Stimulated activated CD4-positive, alpha-beta T cell treated with anti-CD3 and anti-CD28 coated beads, TNF-alpha, amount 100 ng/mL, for 1 hour (primary cell): ENCODE measurements at places on chromosomes 5 and 9.

- no peak for DNase-seq
Measured at GRCh38 chr5:589588-589987, 22.6 kb upstream of the CEP72 start.

DNA sequence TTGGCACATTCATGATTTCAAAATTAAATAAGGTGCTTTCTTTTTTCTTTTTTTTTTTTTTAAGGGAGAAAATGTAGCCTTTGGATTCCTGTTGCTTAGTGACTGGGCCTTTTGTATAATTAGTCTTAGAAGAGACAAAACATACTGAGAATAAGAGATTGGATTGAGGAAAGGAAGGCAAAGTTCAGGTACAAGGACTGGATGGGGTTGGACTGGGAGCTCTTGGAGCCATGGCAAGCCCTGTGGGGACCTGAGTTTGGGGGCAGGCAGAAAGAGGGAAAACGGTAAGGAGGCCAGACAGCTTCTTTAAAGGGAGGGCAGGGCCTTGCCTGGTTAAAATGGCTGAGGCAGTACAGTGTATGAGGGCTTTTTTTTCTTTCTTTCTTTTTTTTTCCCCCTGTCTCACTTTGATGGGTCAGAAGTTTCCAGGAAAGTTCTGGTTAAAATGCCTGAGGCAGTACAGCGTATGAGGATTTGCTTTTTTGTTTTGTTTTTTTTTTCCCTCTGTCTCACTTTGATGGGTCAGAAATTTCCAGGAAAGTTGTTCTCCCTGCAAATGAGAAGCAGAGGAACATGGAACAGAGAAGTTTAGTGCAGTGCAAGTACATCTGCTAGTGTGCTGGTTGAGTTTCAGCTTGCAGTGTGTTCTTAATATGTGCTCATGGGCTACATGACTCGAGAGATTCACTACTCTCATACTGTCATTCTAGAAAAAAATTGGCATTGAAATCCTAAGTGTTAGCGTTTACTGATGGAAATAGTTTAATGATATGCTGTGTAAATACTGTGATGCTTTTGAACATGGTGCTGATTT is 16.8 kb downstream of the SNX18 start:
- DNase-seq, result no peak

- no peak for DNase-seq
Measured at GRCh38 chr5:141743866-141744272, 61.8 kb upstream of the ARAP3 start.

- no peak for DNase-seq
Measured at GRCh38 chr9:82090046-82090445, 101.5 kb downstream of the SPATA31D1 start.

- no peak for DNase-seq
Measured at GRCh38 chr5:58239045-58239444, 220.8 kb downstream of the PLK2 start.

- no peak for DNase-seq
Measured at GRCh38 chr5:109161914-109162683, 247.7 kb downstream of the PJA2 start.

DNA sequence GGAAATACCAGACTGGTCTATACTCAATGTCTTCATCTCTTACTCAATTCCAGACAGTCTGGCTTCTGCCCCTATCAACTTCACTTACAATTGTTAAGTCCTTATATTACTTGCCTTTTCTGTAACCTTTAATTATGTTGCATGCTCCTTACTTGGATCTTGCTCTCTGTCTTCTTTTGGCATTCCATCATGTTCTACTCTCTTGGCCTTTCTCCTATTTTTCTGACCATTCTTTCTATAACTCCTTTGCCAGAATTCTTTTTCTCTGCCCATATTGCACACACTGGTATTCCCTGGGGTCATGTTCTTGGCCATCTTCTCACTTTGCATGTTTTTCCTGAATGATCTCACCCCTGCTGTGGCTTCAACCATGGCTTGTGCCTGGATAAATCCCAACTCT is 209.8 kb upstream of the ZNF462 start:
- no peak for DNase-seq

GRCh38 chr9:85536076-85536475 is 205.7 kb downstream of the AGTPBP1 start:
- no peak for DNase-seq

DNA sequence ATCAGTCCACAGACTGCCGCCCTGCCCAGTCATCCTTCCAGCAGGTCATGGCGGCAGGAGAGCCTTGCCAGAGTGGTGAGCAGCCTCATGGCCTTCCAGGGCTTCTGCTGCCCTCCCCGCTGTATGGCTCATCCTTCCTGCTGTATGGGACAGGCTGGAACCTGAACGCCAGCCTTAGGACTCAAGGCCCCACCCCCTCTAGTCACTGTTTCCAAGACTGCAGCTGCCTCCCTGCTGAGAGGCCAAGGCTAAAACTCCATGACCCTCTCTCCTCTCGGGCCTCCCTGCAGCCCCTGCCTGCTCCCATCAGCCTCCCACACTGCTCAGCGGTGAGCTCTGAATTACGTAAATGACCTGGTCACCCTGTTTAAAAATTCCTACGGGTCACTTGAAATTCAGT is 227.5 kb downstream of the AGTPBP1 start:
- no peak for DNase-seq

GRCh38 chr9:3397766-3398165 is 128.0 kb downstream of the RFX3 start:
- DNase-seq, result no peak

DNA sequence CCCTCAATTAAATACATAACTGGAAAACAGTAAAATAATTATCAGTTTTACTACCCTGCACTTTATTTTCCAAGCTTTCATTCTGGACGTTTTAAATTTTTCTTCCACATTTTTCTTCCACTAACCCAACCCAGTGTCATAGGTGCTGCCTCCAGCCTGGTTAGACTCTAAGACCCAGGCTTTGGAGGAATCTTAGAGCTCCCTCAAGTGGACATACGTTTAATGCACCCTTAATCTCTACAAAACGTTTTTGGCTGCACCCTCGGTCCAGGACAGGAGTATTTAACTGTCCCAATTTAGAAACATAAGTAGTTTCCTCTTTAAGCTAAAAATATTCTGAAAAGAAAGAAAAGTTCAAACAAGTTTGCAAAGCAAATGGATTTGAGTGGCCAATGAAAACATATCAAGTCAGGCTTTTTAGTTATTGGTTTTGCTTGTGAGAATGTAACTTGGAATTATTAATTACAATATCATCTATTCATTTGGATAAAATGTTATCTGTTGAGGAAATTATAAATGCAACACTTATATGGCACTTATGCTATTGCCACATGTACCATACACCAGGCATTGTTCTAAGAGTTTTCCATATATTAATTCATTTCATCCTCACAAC is 38.9 kb downstream of the CDH6 start:
- no peak for DNase-seq

DNA sequence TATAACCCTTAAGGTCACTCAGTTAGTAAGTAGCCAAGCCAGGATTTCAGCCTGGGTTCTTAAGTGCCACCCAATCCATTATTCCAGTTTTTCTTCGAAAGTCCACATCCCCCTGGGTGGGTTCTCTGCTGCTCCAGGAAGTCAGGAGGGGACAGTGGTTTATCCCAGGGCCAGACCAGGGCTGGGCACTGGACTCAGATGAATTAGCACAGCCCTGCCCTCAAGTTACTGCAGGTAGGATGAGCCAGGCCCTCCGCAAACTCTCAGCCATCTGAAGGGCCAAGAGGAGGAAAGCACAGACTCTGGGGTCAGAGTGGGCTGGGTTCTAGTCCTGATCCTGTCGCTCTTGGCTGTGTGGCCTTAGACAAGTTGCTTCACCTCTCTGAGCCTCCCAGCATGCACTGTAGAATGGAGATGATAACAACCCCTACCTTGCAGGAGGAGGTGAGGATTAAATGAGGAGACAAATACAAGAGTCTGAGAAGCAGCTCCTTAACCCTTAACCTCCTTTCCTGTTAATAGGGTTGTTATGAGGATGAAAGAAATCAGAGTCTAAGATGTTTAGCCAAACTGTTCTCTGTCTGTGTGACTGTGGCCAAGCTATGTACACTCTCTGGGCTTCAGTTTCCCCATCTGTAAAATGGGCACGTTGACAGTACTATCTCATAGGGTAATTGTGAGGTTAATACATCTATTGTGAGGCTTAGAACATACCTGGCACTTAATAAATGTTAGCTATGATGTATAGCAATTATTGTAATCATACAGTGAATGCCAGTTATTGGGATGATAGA is 6.8 kb upstream of the NEURL1B start:
- DNase-seq, result no peak
